ENCODE measurements at places on chromosomes 12 and 14.

GRCh38 chr12:121826318-121827150, 22.7 kb downstream of the SETD1B start:
- no peak for DNase-seq

DNA sequence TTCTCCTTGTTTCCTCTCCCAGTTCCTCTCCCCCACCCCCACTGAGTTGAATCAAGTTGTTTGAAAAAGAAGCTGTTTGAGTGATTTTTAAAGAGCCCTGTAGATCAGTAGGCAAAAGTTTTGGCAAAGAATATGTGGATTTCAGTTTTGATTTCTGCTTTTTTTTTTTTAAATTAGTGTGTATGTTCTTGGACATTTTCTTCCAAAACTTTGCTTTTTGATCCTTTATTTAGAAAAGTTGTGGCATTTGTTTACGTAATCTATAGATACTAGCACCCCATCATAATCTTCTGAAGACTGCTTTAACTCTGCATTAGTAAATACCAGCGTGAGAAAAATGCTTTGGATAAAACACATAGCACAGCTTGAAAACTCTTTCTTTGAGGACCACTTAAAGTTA, 190.3 kb upstream of the SEL1L start:
- DNase-seq, result no peak

DNA sequence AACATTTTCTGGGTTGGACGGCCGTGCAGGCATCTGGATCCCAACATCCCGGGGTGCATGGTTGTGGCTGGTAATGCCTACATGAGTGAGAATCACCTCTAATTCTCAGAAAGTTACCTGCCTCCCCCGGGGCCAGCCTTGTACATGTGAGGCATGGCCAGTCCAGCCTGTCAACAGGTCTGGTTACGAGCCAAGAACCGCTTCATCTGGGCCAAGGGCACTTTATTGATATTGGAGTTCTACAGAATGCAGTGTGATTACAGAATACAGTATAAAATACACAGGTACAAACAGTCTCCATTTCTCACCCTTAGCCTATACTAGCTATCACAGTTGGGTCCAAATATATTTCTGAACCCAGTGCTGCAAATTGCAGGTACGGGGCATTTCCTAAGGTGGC, 84.9 kb upstream of the EVL start:
- no peak for DNase-seq

DNA sequence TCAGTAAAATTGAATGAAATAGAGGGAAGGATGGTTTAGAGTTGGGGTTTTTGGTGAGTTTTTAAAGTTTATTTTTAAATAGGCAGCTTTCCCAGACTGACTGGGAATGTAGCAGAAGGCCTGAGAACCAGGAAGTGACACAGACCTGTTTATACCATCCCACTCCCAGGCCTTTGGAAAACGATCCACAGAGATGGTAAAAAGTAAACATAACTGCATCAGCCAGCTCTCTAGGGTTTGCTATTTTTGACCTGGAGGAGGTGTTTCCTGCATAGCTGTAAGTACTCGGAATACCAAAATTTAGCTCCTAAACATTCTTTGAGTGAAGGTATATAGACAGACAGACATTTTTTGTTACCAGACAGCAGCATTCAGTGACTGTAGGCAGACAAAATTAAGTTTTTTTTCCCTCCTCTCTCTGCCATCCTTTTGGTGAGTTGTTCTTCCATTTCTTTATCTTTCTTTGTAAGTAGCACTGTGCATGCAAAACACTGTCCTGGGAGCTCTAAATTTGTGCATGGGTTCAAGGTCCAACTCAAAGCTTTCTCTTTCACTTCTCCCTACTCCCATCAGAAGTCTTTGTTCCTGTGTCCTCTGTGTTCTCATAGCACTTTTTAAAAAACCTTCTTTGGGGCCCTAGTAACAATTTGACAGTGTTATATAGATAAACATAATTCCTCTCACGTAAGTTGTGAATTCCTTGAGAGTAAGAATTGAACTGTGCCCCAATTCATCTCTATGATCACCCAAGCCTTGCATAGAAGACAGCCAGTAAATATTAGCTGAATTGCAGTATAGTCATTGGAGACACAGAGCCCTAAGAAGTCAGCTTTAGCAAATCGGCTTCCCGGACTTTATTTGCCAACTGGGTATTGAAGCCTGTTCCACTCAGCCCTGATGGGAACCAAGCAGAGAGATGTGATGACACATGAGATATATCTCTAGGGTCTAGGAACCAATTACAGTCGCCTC, 37.4 kb downstream of the SUSD6 start:
- DNase-seq, result no peak

GRCh38 chr12:38411426-38411825, 94.9 kb downstream of the ALG10B start:
- DNase-seq, result no peak
